ENCODE measurements at places on chromosomes 11 and 22.

DNA sequence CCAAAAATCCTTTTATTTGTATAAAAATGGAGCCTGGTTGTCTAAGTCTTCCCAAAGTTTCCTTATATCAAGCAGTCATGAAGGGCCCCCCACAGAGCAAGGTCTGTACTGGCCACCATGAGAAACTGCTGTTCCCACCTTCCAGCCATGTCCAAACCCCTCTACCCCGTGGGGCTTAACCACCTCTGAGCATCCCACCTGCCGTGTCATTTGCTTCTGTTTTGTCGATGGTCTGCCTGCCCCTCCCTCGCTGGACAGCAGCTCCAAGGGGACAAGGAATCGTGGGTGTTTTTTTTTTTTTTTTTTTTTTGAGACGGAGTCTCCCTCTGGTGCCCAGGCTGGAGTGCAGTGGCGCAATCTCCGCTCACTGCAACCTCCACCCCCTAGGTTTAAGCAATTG is 11.1 kb upstream of the ANO1 start:
- no peak for DNase-seq

DNA sequence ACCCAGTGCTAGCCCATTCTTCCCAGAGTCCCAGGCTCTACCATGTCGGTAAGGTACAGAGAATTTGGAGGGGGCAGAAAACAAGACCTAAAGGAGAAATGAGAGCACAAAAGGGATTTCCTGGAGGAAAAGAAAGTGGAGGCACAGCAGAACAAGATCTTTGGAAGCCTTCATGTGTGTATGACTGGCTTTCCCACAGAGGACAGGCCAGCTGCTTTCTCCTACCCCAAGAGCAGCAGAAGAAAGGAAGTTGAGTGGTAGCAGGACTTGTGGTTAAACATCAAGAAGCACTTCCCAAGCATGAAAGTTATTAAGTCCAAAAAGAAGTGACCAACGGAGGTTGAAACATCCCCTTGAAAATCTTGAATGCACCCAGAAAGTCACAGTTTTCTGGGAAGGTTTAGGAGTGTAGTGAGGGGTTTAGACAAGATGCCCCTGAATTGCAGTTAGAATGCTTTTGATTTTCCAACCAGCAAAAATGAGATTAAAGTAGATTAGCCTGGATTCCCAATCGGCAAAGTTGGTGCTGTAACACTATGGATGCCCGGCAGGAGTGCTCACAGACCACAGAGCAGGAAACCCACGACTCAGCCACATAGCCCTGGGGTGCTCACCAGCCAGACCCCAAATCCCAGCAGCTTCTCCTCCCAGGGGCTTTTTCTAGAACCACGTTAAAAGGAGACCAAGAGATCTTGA is 608 bp downstream of the TMPRSS13 start:
- no peak for DNase-seq

DNA sequence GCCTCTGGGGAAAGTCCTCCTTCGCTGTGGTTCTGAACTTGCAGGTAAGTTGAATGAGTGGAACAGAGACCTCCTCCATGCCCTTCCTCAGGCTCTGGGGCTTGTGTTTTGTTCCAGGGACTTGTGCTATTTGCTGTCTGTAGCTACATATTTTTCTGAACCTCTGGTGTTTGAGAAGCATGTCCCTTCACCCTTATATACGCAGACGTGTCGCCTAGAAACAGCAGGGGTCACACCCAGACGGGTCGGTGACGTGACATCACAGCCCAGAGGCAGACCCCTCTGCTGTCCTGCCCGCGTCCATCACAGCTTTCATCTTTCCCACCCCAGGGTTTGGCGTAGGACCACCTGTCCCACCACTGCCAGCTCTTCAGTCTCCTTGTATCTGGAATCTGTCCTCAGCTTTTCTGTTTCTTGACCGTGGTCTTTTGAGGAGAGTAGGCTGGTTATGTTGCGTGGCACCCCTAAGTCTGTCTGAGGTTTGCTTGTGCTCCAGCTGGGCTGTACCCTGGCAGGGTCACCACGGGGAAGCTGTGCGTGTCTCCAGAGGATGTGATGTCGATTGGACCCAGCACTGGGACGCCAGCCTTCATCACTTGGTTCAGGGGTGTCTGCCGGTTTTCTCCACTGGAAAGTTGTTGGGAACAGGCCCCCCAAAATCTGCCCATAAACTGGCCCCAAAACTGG is 13.4 kb upstream of the MUC5B start:
- DNase-seq: no peak

GRCh38 chr11:106051103-106051502 is 26.0 kb downstream of the KBTBD3 start:
- no peak for DNase-seq

GRCh38 chr11:6630632-6631291 is 11.5 kb upstream of the TPP1 start:
- DNase-seq: no peak

DNA sequence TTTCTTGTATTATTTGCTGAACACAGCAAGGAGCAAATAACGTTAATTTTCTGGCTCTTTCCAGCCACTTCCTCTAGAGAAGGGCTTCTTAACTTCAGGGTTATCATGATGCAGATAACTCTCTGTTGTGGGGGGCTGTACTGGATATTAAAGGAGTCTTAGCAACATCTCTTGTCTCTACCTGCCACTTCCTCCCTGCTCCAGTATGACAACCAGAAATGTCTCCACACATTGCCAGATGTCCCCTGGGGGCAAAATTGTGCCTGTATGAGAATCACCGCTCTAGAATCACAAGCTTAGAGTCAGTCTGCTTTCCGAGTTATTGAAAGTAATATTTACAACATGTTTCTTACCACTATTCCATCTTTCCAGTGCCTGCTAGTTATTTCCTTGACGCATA is 6.8 kb downstream of the JRKL start:
- no peak for DNase-seq

DNA sequence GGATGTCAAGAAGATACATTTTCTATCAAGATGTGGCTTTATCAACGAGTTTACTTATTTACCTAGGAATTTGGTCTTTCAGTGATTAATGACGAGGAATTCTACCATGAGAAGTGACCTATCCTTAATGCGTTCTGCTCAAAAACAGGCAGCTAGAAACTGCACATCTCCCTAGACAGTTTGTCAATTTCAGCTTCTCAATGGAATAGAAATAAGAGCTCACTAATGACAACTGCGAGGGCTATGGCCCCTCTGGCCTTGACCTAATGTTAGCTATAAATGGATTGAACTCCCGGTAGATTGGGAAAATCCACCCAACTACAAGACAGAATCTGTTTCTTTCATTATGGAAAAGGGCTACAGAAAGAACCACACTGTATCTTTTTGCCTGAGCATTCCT is 223.4 kb downstream of the CADM1 start:
- no peak for DNase-seq

- no peak for DNase-seq
Measured at GRCh38 chr11:112525270-112525669, 264.6 kb upstream of the PLET1 start.

DNA sequence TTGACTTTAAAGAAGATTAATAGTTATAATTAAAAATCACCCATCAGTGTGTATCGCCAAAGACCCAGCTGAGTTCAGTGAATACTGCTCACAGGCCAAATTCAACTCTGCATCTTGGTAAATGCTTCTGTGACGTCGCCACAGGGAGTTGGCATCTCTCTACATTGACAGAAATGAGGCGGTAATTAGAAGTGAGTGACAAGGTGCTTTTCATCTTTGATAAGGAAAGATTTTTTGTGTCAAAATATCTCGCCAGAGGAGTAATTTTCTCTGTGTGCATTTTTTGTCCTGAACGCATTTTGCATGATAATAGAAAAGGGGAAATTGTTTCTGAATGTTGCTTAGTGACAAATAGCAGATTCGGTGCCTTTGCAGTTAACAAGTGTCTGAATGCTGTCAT is 345.8 kb downstream of the CNTN5 start:
- DNase-seq: no peak

DNA sequence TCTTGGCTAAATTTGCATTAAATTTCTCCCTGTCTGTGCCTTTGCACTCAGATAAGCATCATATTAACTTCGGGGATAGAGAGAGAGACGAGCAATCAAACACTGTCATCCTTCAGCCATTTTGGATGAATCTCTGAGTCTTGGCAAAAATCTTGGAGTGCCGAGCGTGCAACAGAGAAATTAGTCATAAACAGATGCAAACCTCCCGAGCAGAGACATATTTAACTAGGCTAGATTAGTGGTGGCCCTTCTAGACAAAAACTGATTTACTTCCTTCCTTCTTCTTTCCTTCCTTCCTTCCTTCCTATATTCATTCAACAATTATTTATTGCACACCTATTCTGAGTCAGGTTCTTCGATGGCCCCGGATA is 114.4 kb upstream of the BLID start:
- DNase-seq: no peak

DNA sequence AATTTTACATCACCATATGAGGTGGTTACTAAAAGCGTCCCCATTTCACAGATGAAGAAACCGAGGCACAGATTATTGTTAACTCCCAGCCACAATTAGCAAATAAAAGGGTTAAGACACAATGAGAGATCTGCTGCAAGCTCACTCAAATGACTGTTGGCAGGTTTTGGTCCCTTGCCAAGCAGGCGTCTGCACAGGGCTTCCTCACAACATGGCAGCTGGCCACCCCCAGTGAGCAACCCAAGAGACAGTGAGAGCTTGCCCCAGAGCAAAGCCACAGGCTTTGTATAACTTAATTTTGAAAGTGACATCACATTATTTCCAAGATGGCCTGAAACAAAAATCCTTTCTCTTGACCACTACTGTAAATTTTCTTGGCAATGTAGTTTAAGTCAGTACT is 217.6 kb downstream of the NTM start:
- DNase-seq: no peak

DNA sequence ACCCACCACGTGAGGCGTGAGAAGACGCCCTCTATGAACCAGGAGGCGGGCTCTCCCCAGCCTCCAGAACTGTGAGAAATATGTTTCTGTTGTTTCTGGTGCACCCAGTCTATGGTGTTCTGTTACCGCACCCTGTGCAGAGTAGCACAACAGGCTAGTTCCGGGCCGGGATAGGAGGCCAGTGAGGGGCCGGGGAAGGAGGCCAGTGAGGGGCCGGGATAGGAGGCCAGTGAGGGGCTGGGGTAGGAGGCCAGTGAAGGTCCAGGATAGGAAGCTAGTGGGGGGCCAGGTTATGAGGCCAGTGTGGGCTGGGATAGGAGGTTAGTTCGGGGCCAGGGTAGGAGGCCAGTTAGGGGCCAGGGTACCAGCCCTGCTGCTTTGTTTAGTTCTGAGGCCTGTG is 204.6 kb downstream of the BARX2 start:
- no peak for DNase-seq

DNA sequence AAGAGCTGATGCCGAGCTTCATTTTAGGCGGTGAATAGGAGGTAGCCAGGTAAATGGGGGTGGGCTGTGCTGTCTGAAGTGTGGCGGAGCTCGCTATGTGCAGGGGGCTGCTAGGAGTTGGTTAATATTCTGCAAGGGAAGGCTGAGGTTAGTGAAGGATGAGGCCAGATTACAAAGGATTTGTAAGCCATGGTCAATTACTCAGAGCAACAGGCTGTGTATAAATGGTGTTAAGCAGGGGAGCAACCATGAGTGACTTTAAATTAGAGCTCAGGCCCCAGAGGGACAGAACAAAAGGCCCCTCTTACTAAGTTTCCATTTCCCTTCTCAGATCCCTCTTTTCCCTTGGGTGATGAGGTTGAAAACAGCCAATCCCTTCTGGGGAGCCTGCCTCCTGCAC is 7.3 kb upstream of the MCAM start:
- no peak for DNase-seq

GRCh38 chr22:17732251-17732854 is 41.9 kb downstream of the BID start:
- no peak for DNase-seq

DNA sequence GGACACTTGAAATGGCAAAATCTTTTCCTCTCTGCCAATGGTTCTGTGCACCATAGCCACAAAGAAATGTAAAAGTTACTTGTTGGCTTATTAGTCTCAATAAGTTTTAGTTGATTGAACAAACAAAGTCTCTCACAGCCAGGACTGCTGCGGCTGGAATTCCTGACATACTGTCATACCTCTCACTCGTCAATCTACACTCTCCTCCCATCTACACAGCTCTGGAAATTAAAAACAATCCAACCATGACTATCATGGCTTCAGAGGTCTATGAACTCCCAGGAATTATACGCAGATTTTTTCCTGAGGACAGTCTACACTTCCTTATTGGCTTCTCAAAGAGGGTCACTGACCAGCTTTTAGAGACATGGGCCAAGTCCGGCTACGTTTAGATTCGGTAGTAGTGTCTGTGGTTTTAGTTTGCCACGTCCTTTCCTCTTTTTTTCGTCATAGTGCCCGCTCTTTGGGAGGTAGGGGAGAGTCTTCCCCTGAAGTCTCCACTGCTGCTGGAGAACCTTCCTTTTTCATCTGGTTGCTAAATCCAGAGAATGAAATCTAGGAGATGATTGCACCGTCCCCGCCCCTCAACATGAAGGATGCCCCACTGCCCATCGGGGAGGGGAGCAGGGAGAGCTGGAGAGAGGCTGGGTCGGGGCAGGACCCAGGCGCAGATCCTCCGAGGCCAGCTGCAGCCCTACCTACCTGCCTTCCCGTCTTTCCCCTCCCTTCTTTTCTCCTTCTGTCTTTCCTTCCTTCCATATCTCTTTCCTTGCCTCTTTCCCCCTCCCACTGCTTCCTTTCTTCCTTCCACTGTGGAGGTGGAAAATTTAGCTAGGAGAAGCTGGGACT is 1.0 kb upstream of the PLEKHB1 start:
- no peak for DNase-seq

GRCh38 chr11:104130161-104130560 is 33.8 kb downstream of the PDGFD start:
- DNase-seq: no peak

GRCh38 chr11:46972343-46972742 is 35.8 kb downstream of the CSTPP1 start:
- DNase-seq: no peak

GRCh38 chr22:46739094-46739870 is 1.2 kb upstream of the CERK start:
- no peak for DNase-seq

DNA sequence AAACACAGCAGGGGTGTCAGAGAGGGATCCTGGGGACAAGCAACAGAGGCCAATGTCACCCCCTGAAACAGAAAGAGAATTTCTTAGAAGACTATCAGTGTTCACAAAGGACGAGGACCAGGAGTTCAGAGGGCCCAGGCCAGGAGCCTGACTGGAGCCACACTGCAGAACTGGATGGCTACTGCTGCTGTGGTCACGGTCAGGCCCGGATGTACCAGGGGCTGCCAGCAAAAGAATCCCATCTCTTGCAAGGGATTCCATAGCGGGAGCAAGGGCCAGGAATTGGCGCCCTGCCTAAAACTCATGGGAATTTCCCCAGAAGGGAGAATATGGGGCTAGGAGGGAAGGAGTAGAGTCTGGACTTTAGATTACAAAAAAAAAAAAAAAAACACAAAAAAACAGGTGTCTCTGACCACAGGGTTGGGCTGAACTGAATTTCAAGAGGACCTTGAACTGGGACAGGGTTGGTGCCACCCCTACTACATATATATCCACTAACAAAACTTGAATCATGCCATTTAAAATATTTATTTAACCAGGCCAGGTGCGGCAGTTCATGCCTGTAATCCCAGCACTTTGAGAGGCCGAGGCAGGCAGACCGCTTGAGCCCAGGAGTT is 15.7 kb upstream of the KCTD14 start:
- DNase-seq: no peak

Data from GDM1 (cell line).